ENCODE measurements at places on chromosomes 4 and X.
A peak's percentile ranks its signal among the peaks of the same experiment; 100 is the strongest.

DNA sequence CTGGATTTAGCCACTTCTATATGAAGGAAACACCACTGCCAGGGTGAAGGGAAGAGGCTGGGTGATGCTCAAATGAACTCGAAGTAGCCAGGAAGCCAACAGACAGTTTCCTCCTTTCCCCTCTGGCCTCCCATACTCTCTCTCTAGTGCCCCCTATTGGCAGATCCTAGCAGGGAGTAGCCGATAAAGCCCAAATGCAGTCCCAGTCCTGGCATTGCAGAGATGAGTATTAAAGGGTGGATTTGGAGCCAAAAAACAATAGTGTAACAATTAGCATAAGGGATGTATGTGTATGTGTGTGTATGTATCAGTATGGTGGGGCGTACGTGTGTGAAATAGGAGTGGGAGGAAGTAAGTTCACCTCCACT is 213.8 kb upstream of the LDB2 start:
- DNase-seq: peak; percentile 21

DNA sequence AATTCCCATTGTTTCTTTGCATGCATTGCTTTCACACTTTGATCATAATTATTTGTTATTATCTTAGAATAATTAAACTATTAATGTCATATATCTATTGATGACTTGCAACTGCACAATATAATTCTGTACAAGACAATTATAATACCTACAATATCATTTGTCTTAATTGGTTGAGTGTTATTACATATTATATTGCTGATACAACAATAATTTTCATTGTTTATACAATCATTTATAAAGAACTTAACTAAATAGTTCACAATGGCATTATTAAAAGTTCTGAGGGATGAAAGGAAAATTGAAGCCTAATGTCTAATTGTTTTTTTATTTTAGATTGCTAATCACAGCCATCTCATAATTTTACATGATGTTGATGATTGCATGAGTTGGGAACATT is 227.6 kb downstream of the GALNTL6 start:
- DNase-seq: no peak

DNA sequence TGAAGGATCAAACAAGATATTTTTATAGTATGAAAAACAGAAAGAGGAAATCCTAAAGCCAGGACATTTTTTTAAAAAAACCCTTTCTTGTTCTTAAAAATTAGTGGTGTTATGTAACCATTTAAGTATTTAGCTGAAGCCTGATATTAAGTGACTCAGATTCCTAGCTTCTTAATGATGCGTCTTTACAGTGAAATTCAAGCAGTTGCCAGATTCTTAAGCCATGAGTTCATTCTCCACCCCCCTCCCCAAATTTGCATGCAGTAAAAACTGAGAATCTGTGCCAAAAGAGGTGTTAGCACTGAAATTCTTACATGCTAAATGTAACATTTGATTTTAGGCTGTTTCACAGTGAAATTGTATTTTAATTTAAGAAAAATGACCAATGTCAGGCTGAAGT is 180.8 kb downstream of the RAPGEF2 start:
- peak; percentile 90 for DNase-seq

DNA sequence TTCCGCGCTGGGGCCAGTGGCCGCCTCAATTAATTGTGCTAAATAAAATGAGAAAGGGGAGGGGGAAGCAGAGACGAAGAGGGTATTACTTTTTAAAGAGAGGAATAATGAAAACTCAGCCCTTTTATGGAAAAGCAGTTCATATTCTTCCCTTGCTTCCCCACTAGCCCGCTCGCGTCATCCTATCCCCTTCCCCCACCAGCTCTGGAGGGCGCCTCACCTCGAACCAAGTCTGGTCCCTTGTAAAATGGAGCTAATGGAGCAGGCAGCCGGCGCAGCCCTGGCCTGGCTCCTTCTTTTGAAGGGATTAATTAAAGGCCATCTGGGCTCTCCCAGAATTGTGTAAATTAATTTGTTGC is 511 bp upstream of the NKX6-1 start:
- DNase-seq: no peak

DNA sequence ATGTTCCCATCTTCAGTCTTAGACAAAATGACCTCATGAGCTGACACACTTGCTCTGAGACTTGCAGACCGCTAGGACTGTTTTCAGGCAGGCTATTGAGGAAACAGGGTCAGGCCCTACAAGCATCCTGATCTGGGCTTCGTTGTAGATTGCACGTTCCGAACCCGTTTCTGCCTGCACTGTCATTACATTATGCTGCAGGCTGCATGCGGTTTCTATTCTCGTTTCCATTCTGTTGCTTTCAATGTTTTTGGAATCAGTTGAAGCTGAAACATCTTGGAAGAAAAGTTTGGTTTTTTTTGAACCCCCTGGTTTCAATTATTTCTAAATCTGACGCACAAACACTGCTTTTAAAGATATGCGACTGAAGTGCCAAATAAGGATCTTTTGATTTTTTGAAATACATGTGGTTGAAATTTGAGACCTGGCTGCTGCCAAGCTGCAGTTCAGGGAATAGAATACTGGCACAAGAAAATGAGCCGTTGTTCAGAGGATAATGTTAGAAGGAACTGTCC is 716.1 kb upstream of the INTU start:
- DNase-seq: peak; percentile 69

DNA sequence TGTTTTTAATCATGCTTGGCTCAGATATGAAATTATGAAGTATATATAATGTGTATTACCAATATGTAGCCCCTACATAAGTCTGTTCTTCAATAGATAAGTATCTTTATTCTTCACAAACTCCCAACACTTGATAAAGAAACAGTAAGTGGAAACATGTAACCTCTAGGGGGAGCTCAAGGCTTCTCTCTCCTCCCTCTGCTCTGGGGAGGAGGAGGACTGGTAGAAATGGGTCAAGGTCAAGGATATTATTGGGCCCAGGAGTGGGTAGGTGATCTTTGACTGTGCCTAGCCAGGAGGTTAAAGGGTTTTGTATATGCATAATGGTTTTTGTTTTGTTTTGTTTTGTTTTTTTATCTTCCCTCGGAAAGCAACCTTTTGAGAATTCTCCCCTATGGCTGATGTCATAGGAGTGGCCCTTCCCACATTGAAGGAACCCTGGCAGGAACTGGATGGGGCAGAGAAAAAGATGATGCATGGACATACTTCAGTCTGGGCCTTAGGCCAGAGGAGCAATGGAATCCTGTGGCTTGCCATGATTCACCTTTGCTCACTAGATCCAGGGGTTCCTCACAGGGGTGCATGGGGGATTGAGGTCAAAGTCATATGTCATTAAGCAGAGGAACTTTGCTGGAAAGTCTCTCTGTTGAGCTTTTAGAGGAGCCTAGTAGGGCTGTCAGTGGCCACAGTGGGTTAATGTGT is 460.3 kb downstream of the MID1IP1 start:
- peak; percentile 50 for DNase-seq

DNA sequence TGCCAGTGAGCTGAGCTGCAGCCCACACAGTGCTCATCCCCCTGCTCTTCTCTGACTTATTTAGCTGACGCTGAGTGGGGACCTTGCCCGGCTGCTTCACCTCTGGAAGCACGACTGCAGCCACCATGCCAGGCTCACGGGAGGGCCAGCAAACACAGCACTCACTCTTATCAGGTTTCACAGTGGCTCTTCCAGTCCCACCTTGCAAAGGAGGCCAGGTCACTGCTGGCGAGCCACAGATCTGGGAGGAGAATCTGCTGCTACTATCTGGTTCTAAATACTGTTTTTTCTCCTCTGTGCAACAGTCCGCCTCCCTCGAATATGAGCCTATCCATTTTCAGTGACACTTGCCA is 6.7 kb upstream of the SPON2 start:
- DNase-seq: no peak

- no peak for DNase-seq
These were observed 116.1 kb upstream of the ARHGAP24 start for GRCh38 chr4:85358831-85359230.
